Hypothalamus (tissue), 51 donors: ENCODE measurements at places on chromosomes 1 and 21.

GRCh38 chr1:206415942-206416341, 54.3 kb upstream of the IKBKE start:
- DNase-seq: no peak

DNA sequence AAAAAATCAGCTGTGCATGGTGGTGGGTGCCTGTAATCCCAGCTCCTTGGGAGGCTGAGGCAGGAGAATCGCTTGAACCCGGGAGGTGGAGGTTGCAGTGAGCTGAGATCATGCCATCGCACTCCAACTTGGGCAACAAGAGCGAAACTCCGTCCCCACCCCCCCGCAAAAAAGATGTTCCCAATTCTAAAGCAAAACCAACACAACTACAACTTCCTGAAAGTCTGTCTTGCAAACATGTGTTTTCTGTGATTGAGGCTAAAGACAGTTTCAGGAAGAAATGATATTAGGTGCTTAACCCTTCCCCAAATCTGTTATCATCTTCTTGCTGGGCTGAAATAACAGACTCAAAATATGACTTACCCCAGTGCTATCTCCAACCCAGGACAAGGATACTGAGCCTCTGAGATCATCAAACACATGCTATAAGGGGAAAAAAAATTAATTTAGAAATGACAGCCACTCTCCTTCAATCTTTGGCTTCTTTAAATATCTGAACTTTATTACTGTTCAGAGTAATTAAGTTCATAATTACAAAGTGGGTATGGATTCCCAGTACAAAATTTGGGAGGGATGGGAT, 28.5 kb downstream of the SORT1 start:
- no peak for DNase-seq

GRCh38 chr1:103336408-103336807, 189.1 kb upstream of the RNPC3 start:
- DNase-seq: no peak

DNA sequence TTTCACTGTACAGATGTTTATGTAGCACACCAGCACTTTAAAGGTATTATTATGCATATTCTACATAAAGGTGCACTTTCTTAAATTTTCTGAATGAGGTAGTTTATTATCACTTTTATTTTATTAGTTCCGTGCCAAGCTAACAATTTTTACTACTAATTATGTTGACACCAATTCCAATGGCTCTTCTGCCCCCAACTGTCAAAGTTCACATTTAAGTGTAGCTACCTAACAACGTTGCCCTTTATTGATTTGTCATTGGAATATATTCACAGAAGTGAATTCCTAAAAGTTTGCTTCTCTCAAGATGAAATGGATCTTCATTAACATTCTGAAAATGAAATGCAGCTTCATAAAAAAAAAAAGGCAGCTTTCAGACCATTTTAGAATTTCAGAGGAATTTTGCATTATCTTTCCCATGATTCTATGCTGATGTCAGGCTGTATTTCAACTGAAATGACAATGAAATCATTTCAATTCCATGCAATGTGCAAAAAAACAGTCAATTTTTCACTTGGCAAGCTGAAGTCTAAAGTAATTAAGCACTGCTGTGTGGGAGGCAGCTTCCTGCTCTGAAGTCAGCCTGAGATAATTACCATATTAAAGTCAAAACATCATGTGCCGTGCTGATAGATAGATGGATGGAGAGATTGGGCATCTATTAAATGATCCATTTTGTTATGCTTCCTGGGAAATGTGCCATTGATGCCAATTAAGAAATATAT, 229.2 kb downstream of the TTLL7 start:
- DNase-seq: no peak

- DNase-seq: no peak
These were observed 85.5 kb upstream of the ATP1A1 start for GRCh38 chr1:116287341-116288200.
